ENCODE measurements at places on chromosomes 12 and 14.

GRCh38 chr12:63382930-63383329 lies 231.9 kb upstream of the AVPR1A start:
- DNase-seq, result no peak

- DNase-seq, result no peak
Measured at GRCh38 chr12:52337054-52337453, 15.9 kb upstream of the KRT83 start.

DNA sequence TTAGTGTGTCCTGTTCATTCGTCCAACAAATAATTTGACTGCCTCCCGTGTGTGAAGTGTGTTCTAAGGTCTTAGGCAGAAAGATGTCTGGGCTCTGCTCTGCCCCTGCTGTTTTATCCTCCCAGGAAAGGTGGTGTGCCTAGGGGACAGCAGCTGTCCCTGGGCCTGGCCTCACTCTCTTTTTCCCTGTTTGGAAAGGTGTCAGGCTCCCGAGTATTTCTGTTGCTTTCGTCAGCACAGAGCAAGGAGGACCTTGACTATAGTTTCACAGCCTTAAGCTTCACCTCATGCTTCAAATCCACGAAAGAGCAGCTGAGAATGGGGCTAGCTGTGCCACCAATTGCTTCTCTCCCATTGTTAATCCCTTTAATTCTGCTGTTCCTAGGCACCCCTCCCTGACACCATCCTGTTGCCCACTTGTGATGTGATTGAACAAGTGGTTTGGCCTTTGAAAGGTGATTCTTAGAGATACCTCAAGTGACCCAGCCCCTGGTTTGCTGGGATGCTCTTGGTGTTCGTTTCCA lies 54.2 kb downstream of the TGFB3 start:
- no peak for DNase-seq

DNA sequence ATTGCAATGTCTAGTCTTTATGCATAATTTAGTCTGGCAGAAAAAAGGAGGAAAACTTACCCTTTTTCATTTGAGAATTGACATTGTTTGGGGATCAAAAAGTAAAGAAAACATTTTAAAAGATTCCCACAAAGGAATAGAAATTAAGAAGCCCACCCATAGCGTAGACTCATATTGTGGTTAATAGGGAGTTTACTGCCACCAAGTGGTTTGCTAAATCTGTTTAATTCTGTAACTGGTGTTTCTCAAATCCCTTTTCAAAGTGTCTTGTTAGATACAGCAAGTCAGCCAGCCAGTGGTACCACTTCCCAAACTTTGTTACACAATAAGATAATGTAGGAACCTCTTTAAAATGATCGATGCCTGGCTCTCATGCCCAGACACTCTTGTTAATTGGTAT lies 180.3 kb downstream of the IPO8 start:
- no peak for DNase-seq

- no peak for DNase-seq
Measured at GRCh38 chr12:88299567-88300101, 157.5 kb downstream of the TMTC3 start.

- DNase-seq, result no peak
Measured at GRCh38 chr12:14934511-14934910, 3.8 kb downstream of the ERP27 start.

DNA sequence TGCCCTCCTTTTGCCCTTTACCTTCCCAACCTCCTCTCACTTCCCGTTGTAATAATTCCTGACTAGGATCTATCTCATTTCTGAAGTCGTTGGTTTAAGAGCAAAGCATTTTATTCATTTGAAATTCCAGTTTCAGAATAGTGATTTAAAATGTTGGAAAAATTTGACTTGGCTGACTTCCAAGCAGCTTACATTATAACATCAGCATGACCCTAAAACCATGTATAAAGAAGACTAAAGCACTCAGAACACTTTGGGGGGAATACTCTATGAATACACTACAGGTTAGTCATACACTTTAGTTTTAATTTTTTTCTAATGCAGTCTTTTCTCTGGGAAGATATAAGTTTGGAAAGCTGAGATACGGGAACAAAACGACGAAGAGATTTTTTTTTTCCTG lies 161.1 kb downstream of the BTG1 start:
- no peak for DNase-seq

All from NCI-H187 (cell line).